ENCODE measurements at places on chromosomes 16 and 17.

DNA sequence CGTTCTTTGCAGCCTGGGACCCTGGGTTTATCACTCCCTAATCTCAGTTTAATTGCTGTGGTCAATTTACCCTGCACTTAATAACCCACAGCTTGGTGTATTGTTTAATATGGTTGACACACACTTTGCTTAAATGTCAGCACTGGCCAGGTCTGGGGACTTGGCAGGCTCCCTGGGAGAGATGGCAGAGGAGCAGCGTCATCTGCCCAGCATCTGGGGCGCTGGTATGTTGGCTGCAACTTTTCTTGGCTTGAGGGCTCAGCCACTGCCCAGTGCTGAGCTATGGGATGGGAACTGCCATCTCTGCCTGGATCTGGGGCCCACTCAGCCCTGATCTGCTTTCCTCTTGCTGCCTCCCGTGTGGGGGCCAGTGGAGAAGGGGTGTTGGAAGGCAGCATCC lies 115.7 kb upstream of the IRX3 start:
- no peak for DNase-seq

GRCh38 chr16:19119564-19119963 lies 5.8 kb downstream of the ITPRIPL2 start:
- no peak for DNase-seq

DNA sequence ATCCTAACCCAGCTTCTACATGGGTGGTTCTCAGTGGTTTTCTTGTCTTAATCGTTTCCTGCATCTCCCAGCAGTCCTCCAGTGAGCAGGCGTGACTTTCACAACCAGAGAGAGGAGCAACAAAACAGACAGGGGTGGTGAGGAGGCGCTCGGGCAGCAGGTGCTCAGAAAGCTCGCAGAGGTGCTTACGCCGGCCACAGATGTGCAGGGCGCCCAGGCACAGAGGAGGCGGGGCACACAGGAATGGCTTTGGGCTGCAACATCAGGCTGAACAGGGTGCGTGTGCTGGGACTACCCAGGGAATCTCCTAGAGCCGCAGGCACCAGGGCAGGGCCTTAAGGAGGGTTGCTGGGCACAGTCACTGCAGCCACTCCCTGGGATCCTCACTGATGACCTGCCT lies 32.6 kb downstream of the KLHDC4 start:
- no peak for DNase-seq

GRCh38 chr17:14474591-14474990 lies 173.7 kb downstream of the HS3ST3B1 start:
- DNase-seq: no peak

DNA sequence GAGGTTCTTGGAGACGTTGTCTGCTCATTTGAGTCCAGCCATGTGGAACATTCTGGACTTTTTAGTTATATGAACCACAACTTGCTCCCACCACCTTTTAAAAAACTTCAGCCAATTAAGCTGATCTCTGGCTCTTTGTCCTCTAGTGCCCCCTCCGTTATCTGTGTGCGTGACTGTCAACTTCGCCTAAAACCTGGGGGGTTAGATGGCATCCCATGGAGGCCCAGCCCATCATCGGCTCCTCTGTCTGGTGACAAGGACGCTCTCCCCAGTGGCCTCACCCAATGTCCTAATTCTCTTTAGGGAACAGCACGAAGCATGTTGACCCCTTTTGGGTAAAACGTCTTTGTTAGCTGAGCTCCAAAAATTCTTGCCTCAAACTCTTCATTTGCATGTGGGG lies 341.0 kb upstream of the TNRC6C start:
- DNase-seq: no peak

- DNase-seq: no peak
Measured at GRCh38 chr16:14462811-14463210, 167.2 kb downstream of the PARN start.

GRCh38 chr16:3049921-3050481 lies 3.6 kb downstream of the MMP25 start:
- DNase-seq: no peak

DNA sequence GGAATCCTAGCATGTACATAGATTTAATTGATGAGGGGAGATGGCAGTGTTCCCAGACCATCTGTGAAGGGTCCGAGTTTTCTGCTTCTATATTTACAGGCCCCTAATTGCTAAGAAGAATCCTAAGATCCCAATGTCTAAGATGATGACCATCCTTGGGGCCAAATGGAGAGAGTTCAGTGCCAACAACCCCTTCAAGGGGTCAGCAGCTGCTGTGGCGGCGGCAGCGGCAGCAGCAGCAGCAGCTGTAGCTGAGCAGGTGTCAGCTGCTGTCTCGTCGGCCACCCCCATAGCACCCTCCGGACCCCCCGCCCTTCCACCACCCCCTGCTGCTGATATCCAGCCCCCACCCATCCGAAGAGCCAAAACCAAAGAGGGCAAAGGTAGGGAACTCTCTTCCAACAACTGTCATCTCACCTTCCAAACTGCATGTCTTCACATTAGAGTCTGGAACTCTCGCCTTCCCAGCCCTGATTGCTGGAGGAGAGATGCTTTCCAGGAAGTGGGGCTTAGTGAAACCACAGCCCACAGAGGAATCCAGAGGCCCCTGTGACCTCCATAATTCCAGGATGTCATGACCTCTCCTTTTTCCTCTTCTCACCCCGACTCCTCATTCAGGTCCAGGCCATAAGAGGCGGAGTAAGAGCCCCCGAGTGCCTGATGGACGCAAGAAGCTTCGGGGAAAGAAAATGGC lies 4.7 kb downstream of the CHD3 start:
- no peak for DNase-seq

DNA sequence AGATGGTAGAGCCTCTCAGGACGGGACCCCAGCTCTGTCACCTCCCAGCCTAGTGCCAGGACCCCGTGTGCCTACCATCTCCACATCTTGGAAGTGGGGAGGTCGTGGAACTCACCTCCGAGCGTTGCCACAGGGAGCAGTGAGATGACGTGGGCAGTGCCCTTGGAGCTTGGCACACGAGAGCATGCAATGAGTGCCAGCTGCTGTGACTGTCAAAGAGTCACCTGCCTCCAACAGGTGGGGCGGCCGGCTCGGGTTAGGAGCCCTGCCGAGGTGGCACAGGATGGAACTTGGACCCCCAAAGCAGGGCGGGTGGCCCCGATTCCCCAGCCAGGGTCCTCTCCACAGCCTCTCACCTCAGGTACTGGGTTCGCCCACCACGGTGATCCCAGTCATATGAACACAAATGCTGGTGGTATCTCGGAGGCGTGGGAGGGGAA lies 5.5 kb downstream of the VPS4A start:
- DNase-seq: no peak

All from stimulated activated CD4-positive, alpha-beta T cell treated with anti-CD3 and anti-CD28 coated beads, Interleukin-1b, Interleukin-23, amount 100 ng/mL, for 1 hour (primary cell).